ENCODE measurements at places on chromosomes 5 and 9.

DNA sequence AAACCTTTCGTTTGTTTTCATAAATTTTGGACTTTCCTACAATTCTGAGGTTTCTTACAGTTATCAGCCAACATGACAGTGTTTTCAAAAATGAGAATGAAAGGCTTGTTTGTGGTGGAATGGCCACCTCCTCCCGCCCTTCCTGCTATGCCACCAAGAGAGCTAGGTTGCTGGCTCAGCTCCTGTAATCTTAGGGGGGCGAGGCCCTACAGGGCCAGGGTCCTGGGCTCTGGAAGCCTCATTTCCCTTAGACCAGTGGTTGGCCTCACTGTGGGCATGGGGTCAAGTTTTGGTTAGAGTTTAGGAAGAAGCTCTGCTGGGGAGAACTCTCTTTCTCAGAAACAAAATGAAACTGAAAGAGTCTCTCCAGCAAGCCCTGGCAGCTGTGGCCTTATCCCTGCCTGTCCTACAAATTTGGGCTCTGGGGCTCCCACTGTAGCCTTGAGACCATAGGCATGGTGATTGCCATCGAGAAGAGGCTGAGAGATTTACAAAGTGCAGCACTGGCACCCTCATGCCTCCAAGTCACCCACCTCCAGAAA lies 66.2 kb downstream of the IRX1 start:
- DNase-seq = no peak

DNA sequence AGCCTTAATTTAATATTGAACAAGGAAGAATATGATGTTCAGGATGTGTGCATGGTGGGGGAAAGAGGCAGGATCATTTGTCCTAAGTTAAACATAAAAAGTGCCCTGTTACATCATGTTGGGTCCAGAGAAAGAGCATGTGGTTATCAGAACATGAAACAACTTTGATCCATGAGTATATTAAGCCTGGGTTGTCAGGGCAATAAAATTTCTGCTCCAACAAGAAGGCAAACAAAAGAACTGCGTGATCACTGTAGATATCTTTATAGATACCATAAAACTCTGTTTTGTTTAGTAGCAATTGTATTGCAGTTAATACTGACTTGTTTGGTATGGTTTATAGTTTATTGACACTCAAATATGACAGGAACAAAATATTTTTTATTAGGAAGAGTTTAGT lies 35.2 kb downstream of the PCA3 start:
- DNase-seq = no peak

DNA sequence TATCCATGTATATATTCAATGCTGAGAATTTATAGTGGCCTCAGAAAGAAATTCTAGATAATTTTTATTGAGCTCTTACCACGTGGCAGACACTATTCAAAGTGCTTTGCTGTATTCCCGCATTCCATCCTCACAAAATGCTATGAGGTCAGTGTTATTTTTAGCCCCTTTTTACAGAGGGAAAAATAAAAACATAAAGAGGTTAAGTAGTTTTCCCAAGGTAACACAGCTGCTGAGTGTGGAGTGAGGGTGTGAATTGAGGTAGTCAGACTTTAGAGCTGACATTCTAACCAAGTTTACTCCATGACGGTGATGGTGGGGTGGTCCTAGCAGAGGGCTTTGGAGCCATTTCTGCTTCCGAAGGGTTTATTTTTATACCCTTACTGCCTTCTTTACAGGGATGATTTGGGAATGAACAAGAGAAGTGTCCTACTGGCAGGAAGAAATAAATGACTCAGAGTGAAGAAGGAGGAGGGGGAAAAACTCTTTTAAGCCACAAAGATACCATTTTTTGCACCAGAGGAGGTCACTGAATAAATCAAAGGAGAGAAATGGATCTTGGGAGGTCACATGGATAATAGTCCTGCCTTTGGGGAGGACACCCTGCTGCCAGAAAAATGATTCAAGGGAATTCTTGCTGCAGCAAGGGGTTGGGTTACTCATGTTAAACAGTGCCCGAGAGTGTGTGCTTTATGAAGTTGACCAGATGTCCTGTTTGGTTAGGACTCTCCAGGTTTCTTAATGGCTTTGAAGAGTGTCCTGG lies 76.1 kb downstream of the HMHB1 start:
- no peak for DNase-seq

GRCh38 chr9:90544488-90544887 lies 98.1 kb downstream of the DIRAS2 start:
- no peak for DNase-seq

DNA sequence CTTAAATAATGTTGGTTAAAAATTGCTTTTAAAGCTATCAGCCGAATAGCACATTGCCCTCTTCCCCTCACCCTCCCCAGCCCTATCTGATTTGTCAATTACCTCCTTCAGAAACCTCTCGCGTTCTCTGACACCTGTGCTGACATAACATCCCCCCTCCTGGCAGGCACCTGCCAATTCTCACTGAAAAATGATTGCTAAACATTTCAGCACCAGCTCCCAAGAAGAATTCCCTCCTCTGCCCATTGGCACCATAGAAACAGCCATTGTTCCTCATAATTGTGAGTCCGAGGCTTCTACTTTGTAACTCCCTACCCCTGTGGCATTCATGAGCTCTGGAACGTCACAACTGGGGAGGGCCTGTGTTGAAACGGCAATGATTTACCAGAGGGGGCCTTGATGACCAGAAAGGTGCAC lies 20.2 kb downstream of the CDH6 start:
- no peak for DNase-seq

GRCh38 chr5:39424736-39425637 lies at the start of gene DAB2:
Gene DAB2, minus strand, starts transcription at chr5:39424980. Its CDS starts 30,660 bp downstream, at chr5:39394320.
- peak; percentile 53 for DNase-seq

DNA sequence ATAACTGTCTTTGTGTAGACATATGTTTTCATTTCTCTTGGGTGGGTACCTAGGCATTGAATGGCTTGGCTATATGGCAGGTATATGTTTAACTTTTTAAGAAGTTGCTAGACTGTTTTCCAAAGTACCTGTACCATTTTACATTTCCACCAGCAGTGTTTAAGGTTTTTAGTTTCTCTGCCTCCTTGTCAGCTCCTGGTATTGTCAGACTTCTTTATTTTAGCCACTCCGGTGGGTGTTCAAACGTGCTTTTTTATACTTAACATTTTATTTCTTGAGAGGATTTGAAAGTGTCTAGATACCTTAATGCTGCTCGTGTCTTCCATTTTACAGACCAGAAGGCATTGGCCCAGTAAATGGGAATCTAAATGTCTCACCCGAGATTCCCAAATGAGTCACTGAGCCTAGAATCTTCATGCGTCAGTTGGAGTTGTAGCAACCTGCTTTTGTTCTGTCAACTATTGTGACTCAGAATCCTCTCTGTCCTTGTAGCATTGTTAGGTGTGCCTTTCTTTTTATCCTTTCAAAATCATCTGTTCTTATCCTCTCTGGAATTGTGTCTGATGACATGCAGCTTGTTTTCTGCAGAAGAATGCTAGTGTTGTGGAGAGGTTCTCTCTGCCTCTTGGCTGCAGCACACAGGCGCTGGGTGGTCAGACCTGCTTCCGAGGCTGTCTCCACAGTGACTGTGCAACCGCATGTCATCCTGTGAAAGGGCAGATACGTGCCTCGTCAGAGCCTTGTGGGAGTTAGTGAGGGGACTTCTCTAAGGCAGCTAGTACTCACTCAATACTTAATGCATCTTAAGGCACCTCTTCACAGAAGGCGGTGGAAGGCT lies 291.8 kb downstream of the AOPEP start:
- DNase-seq = no peak

- DNase-seq = no peak
These were observed 34.0 kb downstream of the SCGB3A1 start for GRCh38 chr5:180557217-180557809.

GRCh38 chr9:136619742-136620440 lies 42.8 kb upstream of the EGFL7 start:
- DNase-seq = no peak

GRCh38 chr9:70597886-70598285 lies 183.4 kb upstream of the KLF9 start:
- DNase-seq = no peak

DNA sequence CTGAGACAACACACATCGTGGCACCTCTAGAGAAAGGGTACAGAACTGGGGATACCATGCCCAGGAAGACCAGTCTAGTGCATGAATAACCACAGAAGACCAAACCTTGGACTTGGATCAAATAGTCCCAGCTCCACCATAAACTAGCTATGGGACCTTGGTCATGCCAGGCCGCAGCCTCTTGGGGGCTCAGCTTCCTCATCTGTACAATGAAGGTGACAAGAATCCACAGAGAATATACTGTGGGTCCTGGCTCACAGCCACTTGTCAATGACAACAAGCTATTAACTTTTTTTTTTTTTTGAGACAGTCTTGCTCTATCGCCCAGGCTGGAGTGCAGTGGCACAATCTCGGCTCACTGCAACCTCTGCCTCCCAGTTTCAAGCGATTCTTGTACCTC lies 3.9 kb downstream of the KYAT1 start:
- no peak for DNase-seq

GRCh38 chr9:107154291-107154690 lies 128.8 kb upstream of the RAD23B start:
- no peak for DNase-seq

DNA sequence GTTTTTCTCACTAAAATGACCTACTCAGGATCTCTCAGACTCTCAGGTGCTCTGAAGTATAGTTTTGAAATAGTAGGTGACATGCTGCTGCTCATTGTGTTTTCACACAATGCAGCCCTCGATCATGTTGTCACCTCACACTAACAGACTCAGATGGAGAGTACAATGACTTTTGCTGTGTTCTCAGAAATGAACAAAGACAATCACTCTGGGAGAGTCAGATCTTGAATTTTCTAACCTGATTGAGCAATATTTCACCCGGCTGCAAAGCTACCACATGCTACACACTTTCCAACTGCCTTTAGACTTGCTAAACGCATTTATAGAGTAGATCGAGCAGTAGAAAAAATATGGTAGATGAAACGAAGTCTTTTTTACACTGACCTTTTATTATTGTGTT lies 113.4 kb downstream of the ST8SIA4 start:
- DNase-seq = no peak

DNA sequence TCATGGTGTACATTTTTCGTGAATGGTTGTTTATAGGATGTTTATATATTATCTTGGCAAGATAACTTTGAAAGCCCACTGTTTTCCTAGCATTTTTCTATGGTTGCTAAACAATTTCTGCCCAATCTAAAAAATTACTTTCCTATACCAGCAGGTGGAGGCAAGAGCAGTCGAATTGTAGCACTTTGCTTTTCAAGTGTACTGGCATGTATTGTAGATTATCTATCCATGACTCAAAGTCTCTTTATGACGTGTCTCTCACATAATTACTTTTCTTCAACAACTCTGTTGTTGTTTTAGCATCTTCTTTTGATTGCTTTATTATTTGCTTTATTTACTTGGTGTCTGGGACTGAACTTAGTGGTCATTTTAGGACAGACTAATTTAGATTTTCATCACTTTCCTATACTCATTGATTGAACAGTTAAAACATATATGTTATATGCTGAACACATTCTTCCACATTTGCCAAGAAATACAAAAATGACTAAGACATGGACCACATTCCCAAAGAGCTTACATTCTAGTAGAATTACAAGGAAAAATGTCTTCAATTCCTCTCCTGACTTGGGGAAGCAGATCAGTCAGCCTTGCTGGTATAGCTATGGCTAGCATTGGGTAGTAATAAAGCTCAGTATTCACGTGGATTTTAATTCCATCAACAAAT lies 20.7 kb downstream of the NLN start:
- DNase-seq = peak; percentile 29

DNA sequence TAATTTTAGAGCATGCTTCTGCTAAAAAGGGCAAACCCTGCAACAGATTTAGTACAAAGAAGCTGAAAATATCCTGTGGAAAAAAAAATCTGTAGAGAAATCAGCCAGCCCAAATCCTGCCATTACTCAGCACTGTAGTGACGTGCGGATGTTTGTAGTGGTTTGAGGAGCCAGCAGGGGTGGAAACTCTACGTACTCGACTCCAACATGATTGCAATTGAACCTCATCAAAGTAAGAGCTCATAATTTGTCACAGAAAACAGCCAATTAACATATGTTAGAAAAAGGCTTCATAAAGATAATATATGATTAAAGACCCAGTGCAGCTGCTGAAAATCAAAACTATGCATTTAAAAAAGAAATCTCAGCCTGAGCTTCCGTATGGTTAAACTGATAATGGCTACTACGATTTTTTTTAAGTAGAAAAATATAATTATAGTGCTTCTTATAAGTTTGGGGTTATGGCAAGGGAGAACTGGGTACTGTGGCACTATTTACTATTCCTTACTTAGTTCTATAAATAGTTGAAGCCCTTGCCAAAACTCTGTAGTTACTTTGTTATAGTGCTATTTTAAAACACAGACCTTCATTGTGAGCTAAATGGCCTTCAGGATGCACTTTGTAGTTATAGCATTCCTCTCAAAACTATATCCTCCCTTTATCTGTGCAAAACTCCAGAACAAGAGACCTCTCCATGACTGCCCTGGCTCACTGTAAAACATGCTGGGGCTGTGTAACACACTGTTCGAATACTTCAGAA lies 49.4 kb downstream of the MEF2C start:
- no peak for DNase-seq

DNA sequence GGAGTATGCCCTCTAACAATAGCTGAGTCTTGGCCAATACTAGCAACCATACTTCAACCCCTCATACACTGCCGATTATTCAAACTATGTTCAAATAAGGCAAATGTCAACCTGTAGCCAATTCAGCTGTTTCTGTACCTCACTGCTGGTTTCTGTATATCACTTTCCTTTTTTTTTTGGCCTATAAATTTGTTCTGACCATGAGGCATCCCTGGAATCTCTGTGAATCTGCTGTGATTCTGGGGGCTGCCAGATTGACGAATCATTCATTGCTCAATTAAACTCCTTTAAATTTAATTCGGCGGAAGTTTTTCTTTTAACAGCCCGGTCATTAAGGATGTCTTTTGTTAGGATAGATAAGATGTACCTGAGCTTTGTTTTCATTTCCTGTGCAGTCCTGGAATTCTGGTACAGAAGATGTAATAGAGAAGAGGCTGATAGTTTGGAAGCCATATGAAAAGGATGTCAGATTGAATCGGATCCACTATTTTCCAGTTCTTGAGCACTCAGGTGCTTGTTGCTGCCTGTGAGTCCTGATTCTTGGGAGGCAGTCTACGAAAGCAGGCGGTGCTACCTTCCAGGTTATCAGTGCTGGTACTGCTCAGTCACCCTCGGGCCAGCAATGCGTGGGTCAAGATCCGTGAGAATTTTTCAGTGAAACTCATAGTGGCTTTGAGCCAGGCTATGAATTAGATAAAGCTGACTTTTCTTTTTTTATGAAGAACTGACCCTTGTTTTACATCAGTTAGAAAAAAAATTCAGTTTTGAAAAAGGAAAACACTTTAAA lies 106.2 kb upstream of the TUT7 start:
- DNase-seq = no peak

DNA sequence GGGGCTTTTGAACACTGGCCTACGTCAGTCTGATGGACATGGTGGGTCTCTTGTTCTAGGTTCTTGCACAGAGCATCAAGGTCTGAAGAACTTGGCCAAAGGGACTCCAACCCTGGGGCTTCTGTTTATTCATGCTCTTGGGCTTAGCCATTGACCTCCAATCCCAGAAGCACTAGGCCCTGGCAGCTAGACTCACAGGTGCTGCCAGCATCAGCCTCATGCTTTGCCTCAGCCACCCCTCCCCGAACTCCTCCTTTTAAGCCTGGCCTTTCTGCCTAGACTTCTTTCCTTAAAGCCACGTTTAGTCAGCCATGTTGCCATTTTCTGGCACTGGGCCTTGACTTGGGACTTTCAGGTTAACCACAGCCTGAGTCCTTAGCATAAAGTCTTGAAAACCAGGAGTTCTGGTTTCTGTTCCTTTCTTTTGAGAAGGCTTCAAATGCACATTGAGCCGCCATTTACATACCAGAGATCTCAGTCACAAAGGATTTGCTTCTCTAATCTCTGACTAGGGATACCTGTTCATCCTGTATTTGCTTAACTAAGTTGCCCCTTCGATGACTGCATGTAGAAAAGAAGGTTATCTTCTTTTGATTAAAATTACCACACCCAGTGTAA lies 54.7 kb downstream of the ANGPTL2 start:
- DNase-seq = no peak
